ENCODE measurements at places on chromosomes 11 and 22.

- DNase-seq = peak; percentile 30
Measured at GRCh38 chr11:43944761-43945311, 2.4 kb downstream of the C11orf96 start.

- DNase-seq = no peak
Measured at GRCh38 chr11:113677685-113678084, 28.4 kb downstream of the TMPRSS5 start.

- no peak for DNase-seq
Measured at GRCh38 chr11:9267680-9268079, 2.5 kb upstream of the DENND5A start.

- DNase-seq = no peak
Measured at GRCh38 chr11:70504246-70505020, 106.1 kb downstream of the CTTN start.

DNA sequence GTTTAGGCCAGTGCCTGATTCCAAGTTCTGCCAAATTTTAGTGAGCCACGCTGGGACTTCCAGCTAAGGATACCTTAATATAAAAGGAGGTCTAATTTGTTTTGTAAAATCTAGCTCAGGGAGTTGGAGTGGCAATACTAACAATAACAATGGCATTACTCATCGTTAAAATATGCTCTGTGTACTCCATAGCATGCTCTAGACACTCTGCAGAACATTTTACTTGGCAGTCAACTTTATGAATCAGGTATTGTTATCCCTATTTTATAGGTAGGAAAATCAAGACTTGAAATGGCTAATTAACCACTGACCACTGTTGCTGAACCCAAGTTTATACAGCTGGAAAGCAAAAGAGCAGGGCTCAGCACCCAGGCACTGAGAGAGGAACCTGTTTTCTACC is 485.0 kb upstream of the KIRREL3 start:
- no peak for DNase-seq

DNA sequence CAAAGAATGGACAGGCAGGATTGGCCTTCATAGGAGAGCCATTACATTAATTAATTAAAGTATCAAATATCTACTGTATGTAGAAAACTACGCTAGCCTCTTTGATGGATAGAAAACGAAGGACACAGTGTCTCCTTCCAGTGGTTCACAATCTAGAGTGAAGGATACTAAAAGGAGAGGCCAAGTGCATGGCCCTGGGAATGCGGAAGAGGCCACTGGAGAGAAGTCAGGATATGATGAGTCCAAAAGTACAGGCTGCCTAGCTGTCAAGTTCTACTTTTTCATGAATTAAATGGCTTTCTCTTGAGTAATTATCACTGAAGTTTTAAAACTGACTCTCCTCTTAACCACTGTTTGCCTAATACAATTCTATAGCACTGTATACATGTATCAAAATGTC is 41.9 kb downstream of the ATG16L2 start:
- DNase-seq = no peak

- no peak for DNase-seq
Measured at GRCh38 chr22:22590136-22590891, 31.2 kb upstream of the PRAME start.

GRCh38 chr11:22991196-22991595 is 130.9 kb upstream of the CCDC179 start:
- DNase-seq = no peak

DNA sequence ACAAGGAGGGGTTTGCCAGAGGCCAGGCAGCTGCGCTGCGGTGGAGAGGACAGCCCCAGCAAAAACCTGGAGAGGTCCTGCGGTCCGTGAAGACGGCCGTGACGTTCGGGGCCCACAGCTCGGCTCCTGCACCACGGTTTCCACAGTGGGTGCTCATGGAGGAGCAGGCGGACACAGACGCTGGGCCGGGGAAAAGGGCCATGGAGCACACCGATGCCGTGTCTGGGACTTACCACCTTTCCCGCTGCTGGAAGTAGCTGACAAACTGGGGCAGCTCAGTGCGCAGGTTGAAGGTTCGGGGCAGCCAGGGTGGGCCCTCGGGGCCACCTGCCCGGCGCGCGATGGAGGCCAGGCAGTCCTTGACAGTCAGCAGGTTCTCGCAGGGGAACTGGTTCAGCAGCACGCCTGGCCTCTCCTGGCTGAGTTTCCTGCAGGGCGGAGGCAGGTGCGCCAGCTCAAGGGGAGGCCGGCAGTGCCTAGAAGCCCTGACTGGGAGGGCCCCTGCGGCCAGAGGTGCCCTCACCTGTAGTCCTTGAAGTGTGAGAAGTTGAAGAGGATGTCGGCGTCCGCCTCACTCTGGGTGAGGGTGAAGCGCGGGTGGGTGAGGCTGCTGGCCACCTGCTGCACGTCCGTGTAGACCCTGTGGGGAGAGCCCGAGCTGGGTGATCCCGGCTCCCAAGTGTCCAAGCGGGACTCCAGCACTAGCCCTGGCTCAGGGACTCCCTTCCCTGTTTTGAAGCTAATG is 12.8 kb downstream of the TTLL12 start:
- DNase-seq = no peak

- DNase-seq = no peak
Measured at GRCh38 chr11:95699631-95700470, 89.7 kb downstream of the FAM76B start.

GRCh38 chr11:59801981-59802638 is 8.5 kb downstream of the MRPL16 start:
- DNase-seq = no peak

- DNase-seq = no peak
Measured at GRCh38 chr11:74319139-74319816, 7.8 kb upstream of the P4HA3 start.

DNA sequence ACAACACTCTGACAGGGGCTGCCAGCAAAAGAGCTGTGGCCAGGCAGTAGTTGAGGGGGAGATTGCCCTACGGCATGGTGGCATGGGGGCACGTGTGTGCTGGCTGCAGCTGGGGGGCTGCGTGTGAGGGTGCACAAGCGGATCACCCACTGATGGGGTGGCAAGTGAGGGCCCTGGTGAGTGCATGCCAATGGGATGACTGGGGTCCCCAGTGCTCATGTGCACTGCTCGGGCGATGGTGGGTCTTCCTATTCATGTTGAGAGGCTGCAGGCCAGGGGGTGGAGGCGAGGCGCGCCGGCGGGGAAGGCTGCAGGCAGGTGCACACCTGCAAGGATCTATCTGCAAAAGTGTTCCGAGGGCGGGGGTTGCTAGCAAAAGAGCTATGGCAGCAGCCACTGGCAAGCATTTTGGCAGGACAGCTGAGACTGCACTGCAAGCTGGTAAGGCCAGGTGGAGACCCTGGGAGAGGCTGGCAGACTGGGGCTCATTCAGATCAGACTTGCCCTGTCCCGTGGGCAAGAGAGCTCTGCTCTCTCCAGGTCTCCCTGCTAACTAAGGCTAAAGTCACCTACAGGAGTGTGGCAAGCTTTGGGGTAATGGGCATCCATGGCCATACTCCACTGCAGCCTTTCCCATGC is 12.0 kb downstream of the OR51I2 start:
- no peak for DNase-seq

DNA sequence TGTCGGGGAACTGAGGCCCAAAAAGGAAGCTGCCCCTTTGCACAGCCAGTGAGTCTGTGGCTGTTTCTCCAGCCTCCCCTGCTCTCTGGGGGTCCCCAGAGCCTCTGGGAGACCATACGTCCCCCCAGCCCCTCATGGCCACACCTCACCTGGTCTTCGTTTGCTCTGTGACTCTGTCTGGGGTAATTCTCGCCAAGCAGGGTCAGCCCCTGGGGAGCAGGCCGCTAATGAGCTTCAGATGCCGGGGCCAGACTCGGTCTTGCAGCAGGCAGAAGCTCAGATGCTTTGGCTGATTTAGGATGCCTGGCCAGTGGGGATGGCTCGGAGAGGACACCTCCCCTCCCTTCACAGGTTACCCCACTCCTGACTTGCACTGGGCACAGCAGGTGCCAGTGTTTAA is 24.1 kb upstream of the WNT11 start:
- no peak for DNase-seq

GRCh38 chr11:131814108-131814507 is 443.7 kb downstream of the NTM start:
- DNase-seq = no peak

GRCh38 chr11:63919267-63920125 is 2.5 kb upstream of the RCOR2 start:
- peak; percentile 28 for DNase-seq

DNA sequence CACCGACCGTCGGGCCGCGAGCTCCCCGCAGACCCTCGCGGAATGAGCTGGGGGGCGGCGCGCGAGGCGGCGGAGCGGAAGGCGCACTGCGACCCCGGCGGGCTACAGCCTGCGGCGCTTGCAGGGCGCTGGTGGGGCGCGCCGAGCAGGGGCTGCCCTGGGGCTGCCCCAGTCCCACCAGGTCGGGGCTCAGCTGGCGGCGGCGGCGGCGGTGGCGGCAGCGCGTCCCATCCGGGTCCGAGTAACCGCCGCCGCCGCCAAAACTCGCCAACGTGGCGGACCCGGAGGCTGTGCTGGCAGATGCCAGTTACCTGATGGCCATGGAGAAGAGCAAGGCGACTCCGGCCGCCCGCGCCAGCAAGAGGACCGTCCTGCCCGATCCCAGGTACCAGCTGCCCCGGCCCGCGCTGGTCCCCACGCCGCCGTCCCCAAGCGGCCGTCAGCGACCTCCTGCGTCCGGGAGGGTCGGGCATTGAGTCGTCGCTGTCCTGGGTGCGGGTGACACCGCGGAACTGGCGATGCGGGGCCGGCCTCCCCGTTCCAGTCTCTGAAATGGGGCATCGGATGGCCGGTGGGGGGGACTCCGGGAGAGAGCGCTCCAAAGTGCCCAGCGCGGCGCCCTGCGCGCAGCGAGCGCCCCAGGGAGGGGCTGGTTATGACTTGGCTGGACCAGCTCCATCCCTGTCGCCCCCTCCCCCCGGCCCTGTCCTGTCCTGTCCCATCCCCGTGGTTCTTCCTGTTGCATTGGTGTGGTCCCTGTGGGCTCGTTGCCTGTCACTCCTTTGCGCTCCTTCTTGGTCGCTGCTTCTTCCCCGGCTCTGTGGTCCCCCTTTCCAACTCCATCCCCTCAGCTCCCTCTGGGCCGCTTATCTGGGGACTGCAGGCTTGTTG is 63.5 kb downstream of the CRYBB2 start:
- peak; percentile 19 for DNase-seq

GRCh38 chr11:59198726-59199125 is 14.0 kb downstream of the MPEG1 start:
- DNase-seq = no peak

DNA sequence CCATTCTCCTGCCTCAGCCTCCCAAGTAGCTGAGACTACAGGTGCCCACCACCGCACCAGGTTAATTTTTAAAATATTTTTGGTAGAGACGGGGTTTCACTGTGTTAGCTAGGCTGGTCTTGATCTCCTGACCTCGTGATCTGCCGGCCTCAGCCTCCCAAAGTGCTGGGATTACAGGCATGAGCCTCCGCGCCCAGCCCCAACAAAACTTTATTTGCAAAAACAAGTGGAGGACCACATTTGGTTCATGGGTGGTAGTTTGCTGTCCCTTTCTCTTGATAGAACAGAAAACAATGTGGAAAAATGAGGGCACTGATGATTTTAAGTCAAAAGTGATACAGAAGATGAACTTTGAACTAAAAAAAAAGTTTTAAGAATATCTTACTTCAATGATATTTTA is 121.8 kb upstream of the SERPIND1 start:
- no peak for DNase-seq

GRCh38 chr22:44693756-44694155 is 8.2 kb upstream of the PRR5 start:
- no peak for DNase-seq

DNA sequence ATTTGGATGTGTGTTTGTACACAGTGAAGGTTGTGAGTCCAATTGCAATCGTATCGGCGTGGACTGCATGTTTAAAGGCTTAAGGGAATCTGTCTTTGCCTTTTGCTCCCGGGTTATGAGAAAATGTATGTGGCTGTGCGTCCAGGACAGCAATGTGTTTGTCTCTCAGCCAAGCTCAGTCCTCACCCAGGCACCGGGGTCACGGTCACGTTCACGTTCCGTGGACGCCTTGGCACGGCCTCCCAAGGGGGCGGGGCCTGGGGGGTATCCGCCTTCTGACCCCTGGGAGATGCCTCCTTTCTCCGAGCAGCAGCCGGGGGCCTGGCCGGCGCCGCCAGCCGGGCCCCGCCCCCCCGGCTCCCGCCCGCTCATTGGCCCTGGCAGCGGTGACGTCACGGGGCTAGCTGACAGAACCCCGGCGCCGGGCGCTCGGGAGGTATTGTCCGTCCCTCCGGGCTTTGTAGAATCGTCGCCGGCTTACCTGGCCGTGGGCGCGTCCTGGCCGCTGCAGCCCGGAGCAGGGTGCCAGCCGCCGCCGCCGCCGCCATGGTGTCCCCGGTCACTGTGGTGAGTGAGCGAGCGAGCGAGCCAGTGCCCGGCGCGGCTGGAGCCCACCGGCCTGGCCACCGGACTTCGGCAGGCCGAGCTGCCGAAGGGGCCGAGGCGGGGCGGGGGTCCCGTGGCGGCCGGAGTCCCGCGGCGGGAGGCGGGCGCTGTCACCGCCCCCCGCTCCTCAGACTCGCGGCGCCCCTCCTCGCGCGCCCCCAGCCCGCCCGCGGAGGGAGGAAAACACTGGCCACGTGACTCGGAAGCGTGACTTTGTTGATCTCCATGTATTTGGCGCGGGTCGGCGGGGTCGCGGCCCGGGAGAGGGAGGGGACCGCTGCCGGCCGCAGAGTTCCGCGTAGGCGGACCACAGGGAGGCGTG is at the start of gene TMEM86A:
Gene TMEM86A (plus strand): TSS at position 439 of the 928 bp plus-strand sequence. CDS start 108 bp downstream, at position 547.
- peak; percentile 89 for DNase-seq

- no peak for DNase-seq
Measured at GRCh38 chr11:83047515-83048225, 24.0 kb downstream of the RAB30 start.

- no peak for DNase-seq
Measured at GRCh38 chr11:57203359-57203758, 21.6 kb downstream of the LRRC55 start.

- DNase-seq = no peak
Measured at GRCh38 chr22:31646186-31647019, 15.6 kb downstream of the PISD start.

DNA sequence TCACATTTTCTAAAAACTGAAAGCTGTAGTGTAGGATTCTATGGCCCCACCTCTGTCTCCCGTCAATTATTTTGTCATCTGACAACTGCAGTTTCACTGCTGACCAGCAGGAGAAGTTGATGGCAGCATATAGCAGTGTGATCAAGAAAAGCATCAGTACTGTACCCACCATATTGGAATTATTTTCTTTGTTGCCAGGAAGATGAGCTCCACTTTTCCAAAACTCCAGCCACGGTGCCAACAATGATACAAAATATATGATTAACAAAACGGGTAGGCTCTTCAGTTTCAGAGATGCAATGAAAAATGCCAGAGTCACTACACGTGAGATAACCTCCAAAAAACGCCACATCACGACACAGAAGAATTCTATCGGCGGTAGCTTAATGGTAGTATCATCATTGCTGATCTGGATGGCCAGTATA is 41.3 kb downstream of the XKR3 start:
- DNase-seq = peak; percentile 9

GRCh38 chr11:680476-680875 is 14.5 kb downstream of the DEAF1 start:
- DNase-seq = no peak
